ENCODE measurements at places on chromosomes 5 and 9.

- no peak for DNase-seq
These were observed 136.7 kb downstream of the EDIL3 start for GRCh38 chr5:84248013-84248412.

- no peak for DNase-seq
These were observed 17.3 kb downstream of the CTXN3 start for GRCh38 chr5:127666043-127666716.

- no peak for DNase-seq
These were observed 13.3 kb upstream of the STING1 start for GRCh38 chr5:139495638-139496435.

DNA sequence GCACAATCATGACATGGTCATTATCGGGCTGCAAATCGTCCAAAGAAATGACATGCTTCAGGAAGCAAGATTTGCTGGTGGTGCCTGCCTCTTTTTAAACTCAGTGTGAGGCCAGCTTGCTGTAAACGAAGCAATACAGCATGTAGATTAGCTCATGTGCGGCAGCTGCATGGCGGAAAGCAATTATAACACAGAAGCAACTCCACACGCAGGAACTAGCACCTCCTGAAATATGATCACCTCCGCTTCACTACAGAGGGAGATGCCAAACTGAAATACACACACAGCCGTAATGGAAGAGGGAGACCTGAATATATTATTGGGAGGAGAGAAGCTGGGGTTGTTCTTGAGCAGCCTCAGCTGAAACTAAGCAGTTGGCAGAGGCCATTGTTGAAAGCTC is 312.5 kb downstream of the PSAT1 start:
- no peak for DNase-seq

DNA sequence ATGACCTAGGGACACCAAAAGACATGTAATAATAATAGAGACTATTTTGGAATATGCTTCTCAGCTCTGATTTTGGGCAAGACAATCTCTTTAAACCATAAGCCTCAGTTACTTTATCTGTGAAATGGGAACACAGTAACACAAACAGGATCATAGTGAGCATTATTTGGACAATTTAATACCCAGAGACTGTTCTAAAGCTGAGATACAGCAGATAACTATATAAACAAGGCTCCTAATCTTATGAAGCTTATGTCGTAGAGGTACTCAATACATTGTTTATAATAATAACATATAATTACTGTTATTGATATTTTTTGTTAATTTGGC is 250.8 kb downstream of the SEC61B start:
- no peak for DNase-seq

DNA sequence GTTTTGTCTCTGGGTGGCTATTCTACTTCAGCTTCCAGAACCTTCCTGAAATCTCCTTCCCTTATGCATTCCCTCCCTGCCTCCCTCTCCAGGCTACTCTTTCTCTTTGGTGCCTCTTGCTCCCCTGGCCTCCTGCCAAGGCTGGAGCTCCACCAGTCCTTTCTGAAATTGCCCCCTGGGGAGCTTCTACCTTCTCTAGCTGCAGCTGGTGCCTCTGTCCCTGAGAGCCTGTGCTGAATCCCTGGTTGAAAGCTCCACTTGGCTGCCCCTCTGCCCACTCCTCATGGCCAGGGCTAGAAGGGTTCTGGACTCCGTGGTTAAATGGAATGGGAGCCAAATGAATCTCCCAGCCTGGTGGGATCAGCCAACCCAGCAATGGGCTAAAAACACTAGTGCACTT is 80.1 kb downstream of the COL15A1 start:
- no peak for DNase-seq

DNA sequence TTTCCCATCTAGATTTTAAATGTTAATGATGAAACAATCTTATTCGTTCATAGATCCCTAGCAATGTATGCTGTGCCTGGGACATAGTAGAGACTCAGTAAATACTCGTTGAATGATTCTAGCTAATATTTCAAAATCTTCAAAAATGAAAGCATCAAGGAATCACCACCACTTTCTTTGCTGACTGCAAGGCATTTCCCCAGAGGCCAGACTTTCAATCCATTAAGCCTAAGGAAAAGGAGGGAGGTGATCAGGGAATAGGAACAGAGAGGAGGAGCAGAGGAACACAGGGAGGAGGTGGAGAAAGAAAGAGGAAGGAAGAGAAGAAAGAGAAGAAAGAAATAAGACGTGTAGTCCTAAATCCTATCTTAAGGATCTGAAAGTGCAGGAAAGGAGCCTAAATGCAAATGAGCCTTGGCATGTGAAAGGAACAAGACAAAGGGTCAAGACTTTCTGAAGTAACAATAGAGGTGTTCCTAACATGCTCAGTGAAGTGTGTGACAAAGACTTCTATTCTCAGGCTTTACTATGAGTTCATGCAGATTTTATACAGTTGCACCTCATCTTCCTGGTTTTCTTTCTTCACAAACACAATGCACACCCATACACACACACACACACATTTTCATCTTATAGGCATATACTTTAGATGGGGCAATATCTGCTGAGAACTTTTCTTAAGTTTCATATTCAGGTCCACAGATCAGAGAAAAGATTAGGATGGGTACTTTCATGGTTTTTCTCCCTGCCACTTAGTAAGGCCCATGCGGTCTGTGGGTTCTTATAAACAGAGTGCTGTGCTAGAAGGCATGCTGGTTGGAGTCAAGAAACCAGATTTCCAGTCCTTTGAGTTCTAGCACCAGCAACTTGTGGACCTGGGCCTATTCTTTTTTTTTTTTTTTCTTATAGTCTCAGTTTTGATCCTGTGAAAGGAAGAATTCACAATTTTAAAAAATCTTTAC is 512.2 kb upstream of the TNC start:
- DNase-seq, result no peak
